Cardiac septum (tissue), 1 donor: ENCODE measurements at places on chromosomes 3 and 15. TPM values are rescaled to one million over a fixed set of nuclear protein-coding genes. Genes with fewer than 3 reads are reported as not detected.
A peak's percentile ranks its signal among the peaks of the same experiment; 100 is the strongest.

DNA sequence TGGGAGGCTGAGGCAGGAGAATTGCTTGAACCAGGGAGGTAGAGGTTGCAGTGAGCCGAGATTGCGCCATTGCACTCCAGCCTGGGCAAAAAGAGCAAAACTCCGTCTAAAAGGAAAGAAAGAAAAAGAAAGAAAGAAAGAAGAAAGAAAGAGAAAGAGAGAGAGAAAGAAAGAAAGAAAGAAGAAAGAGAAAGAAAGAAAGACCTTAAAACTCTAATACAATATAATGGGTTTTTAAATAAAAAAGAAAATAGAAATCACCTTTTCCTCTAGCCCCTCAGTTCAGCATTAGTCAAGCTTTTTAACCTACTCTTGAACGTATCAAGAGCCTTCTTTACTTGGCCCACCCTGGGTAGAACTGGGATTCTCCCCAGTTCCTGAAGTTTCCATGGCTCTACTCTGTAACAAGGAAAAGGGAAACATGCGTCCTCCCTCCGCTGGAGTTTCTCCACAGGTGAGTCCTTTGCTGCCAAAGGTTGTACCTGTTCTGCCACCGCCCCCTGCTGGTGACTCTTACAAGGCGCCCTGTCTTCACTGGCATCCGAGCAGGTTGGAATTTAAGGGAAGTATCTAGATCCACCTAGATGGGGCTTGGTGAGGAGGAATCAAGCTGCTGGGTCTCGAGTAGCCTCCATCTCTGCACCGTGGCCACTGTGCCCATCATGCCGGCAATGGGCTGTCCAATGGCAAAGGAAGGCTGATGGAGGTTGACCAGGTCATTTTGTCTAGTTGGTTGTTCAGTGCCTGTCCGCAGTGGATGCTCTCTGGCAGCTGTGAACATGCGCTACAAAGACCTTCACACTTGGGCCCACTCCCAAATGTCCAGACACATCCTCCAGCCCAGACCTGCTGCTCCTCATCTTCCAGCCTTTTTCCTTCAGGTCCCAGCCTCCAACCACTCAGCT, 20.6 kb upstream of the EPHB3 start:
- peak; percentile 82 for DNase-seq

- DNase-seq: no peak
Observed at GRCh38 chr3:186551387-186551786, 7.2 kb upstream of the CRYGS start.

The CPN2 gene
- 0.35 TPM for total RNA-seq

- DNase-seq: no peak
Observed at GRCh38 chr3:85259748-85260147, 301.0 kb downstream of the CADM2 start.

DNA sequence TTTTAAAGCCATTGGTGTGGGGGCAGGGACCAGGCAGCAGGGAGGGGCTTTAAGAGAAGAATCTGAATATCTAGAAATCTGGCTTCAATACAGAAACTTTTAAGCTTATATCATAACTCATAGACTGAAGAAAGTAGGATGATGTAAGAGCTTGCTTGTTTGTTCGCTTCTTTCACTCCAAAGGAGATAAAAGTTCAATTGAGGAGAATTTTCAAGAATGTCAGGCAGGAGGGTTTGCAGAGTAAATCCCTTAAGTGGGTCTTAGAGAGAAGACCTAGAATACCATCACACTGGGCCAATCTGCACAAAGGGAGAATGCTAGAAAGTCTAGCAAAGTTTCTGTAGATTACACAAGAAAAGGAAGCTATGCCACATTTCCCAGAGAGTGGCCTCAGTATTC, 4.1 kb upstream of the HLTF start:
- DNase-seq: no peak

DNA sequence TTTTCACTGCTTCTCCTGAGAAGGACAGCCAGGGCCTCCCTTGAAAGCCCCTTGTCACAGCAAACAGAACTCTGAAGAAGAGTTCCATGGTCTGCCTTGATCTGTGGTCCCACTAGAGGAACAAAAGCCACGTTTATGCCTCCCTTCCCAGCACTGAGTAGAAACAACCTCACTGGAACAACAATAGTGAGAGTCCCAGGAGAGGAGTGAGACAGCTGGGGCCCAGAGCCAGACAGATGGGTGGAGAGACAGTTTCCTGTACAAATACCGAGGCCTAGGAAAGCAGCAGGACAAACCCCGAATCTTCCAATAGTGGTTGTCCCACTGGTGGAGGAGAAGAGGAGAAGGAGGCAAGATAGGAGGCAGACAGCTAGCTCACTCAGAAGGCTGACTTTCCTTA, 106.1 kb downstream of the WDR76 start:
- DNase-seq: no peak

- no peak for DNase-seq
Observed at GRCh38 chr15:65991721-65992483, 122.6 kb downstream of the RAB11A start.

GRCh38 chr15:33086500-33087121, 107.9 kb downstream of the FMN1 start:
- DNase-seq: no peak

DNA sequence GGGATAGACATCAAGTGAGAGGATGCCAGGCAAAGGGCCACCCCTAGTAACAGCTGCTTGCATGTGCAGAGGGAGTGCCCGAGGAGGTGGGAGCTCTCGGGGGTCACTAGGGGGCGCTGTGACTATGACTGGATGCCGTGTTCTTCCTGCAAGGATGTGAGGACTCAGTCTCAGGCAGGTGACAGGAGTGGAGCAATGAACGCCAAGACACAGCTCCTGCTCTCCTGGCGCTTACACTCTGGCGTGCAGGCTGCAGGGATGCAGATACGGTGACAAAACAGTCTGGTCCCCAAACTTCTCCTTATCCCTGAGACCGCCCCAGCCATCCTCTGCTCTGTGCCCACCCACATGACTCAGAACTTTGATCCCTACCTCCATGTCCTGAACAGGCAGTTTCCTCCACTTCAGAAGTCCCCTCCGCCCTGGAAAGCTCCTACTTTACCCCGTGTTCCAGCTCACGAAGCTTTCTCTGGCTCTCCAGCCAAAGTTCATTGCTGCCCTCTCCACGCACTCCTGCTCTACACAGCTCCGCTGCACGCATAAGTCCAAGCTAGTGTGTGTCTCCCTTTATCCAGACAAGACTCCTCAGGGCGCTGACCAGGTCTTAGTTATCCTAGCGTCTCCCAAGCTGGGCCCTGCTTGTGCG, 14.7 kb downstream of the RHOV start:
- DNase-seq: no peak

The DOCK3 gene
- 6.1 TPM for total RNA-seq

DNA sequence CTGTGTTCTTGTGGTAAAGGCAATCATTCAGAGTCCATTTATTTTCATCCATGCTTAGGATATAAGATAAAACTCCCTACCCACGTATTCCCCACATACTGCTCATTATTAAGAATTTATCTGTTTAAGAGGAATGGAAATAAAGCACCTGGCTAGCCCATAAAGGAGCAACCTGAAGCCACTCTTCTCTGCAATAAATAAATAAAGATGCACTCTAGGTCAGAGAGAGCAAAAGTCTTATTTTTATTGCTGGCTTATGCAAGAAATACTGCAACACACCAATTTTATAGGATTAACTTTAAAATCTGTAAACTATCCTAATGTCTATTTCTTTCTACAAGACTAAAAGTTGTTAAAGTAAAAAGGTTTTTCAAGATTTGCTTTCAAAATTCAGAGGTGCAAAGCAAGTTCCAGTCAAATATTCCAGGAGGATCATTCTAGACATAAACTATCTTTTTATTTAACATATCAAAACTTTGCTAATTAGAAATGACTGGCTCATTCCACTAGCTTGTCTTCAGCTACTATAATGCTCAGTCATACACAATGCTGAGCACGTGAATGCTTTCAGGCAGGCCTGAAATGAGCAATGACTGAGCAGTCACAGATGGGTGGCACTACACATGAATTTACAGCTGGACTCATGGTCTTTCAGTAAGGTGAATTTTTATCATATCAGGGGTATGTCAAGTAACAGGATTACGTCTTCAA, 7.1 kb downstream of the TJP1 start:
- no peak for DNase-seq

- DNase-seq: no peak
Observed at GRCh38 chr3:149224736-149225594, 3.3 kb upstream of the CP start.

DNA sequence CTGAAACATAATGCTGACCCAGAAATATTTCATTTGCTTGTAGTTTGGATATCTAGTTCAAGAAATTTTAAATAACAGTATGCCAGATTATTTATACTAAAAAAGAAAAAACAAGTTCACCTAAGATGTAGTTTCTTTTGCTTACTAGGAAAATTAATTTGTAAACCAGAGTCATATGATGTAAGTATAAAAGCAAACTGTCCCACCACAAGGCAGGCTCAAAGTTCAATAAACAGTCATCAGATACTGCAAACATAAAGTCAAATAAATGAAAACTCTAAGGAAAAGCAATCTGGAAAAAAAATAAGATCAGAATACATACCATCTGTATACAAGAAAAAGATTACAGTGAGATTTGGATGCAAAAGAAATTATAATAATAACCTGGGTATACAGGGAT, 40.2 kb upstream of the WDR5B start:
- no peak for DNase-seq

- DNase-seq: peak; percentile 14
Observed at GRCh38 chr15:69098771-69099170, 61.7 kb upstream of the GLCE start.

The CCR2 gene
- total RNA-seq: 1.3 TPM

- peak; percentile 87 for DNase-seq
Observed at GRCh38 chr3:169764312-169764881, 463 bp downstream of the TERC start.

The HIGD2B gene
- not detected for total RNA-seq

DNA sequence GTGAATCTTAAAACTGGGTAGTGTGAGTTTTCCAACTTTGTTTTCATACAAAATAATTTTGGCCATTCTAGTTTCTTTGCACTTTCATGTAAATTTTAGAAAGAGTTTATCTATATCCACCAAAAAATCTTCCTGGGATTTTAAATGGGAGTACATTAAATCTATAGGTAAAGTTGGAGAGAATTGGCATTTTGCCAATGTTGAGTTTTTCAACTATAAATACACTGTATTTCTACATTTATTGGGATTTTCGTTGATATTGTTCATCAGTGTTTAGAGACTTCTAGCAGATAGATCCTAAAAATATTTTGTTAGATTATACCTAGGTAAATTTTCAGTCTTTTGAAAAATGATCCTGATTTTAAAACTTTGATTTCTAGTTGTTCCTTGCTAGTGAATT, 83.1 kb upstream of the CCDC54 start:
- DNase-seq: no peak

The FGD5 gene
- 15.6 TPM for total RNA-seq

The BNC1 gene
- total RNA-seq: 0.11 TPM

The SELENOK gene
- 89.3 TPM for total RNA-seq

DNA sequence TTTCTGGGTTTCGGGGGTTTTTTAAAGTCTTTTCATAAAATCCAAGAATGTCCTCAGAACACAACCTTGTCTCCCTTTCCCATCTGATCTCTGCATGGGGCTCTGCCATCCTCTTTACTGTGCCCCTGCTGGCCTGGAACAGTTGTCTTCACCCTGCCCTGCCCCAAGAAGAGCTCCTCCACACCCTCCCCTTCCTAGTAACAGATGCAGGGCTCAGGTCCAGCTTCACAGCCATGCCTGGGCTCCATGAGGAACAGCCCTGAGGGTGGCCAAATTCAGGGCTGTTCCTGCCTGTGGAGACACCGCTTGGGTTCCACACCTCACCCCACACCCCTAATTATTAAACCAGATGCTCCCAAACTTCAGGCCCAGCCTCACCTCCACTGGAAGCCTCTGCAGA, 12.9 kb upstream of the ULK3 start:
- DNase-seq: no peak

- no peak for DNase-seq
Observed at GRCh38 chr15:69766156-69766555, 313.5 kb downstream of the RPLP1 start.

DNA sequence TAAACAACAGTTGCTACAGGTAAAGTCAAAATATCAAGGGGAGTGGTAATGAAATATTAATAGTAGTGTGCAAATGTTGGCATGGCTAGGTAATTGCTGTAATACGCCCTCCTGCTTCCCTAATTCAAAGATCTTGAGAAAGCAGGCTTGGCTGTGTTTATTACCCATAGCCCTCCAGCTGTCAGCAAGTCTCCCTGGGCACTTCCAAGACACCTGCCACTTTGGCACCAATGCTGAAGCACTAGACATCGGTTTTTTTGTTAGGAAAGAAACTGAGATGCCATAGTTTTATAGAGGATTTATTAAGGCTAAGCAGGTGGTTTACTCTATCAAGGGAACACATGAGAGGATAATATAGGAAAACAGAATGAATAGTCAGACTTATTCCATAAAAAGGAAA, 64.4 kb downstream of the P2RY1 start:
- no peak for DNase-seq

- DNase-seq: peak; percentile 66
Observed at GRCh38 chr3:126126811-126127431, 43.0 kb upstream of the SLC41A3 start.

- DNase-seq: no peak
Observed at GRCh38 chr15:51097553-51098330, 3.0 kb upstream of the TNFAIP8L3 start.

The TPRG1 gene
- total RNA-seq: 2.2 TPM

- DNase-seq: peak; percentile 88
Observed at GRCh38 chr3:71582612-71583565, 639 bp downstream of the FOXP1 start.

GRCh38 chr3:178875157-178875556, 196.5 kb downstream of the ZMAT3 start:
- no peak for DNase-seq

DNA sequence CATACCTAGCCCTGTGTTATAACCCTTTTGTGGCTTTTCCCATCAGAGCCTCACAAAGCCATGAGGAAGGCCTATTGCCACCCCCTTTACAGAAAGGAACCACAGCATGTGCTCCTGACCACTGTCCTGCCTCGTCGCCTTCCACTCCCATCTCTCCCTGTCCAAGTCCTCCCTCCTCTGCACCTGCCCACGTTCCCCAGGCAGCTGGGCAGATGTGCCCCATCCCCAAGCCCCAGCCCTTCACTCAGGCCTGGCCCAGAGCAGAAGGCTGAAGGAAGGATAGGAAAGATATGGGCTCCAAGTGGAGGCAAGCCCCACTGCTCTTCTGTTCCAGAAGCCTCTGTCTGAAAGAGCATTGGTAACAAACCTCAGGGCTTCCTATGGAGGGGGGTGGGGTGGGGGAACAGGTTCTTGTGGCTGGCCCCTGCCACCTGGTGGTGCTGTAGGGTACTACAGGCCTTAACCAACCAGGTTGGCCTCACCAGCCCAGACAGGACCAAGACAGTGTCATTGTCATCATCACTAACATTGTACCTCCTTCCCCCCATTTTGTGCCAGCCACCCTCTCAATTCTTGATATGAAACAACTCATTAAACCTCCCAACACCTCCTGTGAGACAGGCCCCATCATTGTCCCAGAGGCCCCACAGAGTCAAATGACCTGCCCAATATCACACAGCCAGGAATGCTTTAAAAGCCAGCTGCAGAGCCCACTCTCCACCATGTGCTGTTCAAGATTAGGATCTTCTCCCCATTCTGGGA, 10.0 kb downstream of the POC1A start:
- DNase-seq: peak; percentile 89

The CHRNA5 gene
- total RNA-seq: 2.0 TPM

- no peak for DNase-seq
Observed at GRCh38 chr3:171809611-171809860, 747 bp downstream of the PLD1 start.

GRCh38 chr3:171049861-171050444, 23.4 kb upstream of the SLC2A2 start:
- no peak for DNase-seq

- peak; percentile 71 for DNase-seq
Observed at GRCh38 chr15:42152196-42152920, 4.1 kb downstream of the PLA2G4F start.

The FANCD2OS gene
- total RNA-seq: not detected
